ENCODE measurements at places on chromosomes 2 and 18.

GRCh38 chr2:232000439-232000838, 38.9 kb downstream of the DIS3L2 start:
- DNase-seq, result no peak

- DNase-seq, result no peak
These were observed 398.9 kb downstream of the RND3 start for GRCh38 chr2:150088538-150088937.

DNA sequence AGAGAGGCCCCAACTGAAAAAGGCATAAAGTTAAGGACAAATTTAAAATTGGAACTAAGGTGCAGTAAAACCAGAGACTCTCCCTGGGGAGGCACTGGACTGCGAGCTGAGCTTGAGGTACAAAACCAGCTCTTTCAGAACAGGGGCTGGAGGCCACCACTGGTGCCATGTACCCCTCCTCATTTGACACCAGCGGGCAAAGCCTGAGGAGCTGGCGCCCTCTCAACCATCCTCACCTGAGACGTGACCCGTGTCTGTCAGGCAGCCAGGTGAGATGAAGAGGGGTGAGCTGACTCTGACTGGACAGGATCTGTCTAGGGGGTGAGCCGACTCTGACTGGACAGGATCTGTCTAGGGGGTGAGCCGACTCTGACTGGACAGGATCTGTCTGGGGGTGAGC, 68.5 kb downstream of the TMEM18 start:
- DNase-seq, result no peak

DNA sequence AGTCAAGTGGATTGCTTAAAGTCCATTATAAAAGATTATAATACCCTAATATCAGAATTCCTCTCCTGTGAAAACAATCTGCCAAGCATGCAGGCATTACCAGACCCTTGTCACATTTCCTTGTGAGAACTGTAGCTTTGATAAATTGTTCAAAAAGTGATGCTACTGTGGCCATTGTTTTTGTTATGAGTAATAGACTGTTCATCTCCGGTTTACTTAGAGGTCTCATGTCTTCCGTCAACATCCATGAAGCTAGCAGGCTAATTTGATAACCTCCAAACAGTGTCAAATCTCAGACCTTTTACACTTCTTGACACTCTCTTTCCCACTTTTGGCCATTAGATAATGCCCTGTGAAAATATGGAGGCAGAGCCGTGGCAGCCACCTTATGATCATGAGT, 342.7 kb downstream of the CPS1 start:
- DNase-seq, result no peak

Measured in activated CD4-positive, alpha-beta T cell treated with anti-CD3 and anti-CD28 coated beads, Interleukin-2, Interleukin-4, amounts not matched to agents 100 ng/mL and 50 ng/mL, durations not matched to agents 16 hours and 8 hours (primary cell).